CD4-positive, alpha-beta T cell treated with Interferon gamma for 1 hour (primary cell): ENCODE measurements at places on chromosomes 4 and X.

DNA sequence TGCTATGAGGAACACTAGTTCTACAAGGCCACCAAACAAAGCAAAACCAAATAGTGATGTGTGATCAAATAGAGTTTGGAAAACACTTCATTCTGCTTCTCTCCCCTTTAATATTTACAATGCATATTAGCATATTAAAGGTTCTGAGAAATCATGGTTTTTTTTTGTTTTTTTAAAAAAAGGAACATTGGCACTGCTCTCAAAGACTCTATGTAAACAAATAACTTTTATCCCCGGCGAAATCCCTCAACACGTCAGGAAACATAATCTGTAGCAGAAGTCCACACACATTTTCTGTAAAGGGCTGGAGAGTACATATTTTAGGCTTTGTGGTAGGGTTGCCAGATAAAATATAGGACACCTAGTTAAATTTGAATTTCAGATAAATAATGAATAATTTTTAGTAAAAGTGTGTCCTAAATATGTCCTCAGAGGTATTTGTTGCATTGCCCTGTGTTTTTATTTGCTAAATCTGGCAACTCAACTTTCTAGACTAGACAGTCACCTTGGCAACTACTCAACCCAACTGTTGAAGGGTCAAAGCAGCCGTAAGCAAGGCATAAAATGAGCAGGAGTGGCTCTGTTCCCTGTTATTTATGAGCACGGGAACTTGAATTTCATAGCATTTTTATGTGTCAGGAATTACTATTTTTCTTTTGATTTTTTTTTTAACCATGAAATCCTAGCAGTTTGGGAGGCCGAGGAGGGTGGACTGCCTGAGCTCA is 8.6 kb downstream of the SPATA4 start:
- no peak for DNase-seq

- no peak for DNase-seq
Measured at GRCh38 chrX:137067147-137067546, 33.4 kb upstream of the GPR101 start.

- no peak for DNase-seq
Measured at GRCh38 chr4:113563691-113564378, 197.7 kb downstream of the CAMK2D start.

DNA sequence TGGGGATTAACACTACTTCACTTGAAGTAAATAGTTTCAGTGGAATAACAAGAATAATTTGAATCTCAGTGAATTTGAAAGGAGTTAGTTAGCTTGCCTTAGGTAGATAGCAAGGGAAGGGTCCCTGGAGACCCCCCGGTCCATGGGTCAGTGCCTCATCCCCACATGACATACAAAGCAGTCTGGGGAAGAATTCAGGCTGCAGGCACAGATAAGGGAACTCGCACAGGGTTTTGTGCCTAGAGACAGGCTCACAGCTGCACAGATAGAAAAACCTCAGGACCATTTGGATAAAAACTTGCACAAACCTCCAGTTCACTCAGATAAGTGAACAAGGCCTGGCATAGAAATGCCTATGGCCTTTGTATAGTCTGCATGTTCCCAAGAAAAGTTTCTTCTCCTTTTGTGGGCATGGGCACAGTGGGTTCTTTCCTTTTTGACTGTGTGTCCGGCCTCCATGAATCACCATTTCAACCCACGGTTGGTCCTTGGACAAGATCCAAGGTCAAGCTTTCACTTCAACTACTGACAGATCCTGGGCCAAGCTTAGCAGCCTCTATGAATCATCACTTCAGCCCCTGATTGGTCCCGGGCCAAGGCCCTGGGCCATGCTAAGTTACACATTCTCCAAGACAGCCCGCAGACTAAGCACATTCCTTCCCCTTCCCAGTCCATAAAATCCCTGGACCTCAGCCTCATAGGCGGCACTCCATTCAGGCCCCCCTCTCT is 108.3 kb upstream of the KLHL4 start:
- DNase-seq, result no peak

DNA sequence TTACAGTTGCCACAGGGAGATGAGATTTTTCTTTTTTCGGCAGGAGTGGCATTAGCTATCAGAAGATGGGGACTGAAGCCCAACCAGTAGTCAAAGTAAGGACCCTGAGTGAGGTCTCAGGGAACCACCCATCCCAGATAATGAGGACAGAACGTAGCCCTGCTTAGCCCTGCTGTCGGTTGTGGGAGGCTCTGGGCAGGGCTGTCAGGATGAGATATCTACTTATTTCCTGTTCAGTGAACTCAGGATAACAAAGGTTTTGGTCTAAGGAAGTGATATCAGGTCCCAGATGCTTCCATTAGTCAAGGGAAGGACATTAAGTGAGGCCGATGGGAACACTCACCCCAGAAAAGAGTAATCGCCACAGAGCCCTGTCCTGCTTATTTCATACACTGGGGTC is 2.3 kb downstream of the MAGEB16 start:
- no peak for DNase-seq

DNA sequence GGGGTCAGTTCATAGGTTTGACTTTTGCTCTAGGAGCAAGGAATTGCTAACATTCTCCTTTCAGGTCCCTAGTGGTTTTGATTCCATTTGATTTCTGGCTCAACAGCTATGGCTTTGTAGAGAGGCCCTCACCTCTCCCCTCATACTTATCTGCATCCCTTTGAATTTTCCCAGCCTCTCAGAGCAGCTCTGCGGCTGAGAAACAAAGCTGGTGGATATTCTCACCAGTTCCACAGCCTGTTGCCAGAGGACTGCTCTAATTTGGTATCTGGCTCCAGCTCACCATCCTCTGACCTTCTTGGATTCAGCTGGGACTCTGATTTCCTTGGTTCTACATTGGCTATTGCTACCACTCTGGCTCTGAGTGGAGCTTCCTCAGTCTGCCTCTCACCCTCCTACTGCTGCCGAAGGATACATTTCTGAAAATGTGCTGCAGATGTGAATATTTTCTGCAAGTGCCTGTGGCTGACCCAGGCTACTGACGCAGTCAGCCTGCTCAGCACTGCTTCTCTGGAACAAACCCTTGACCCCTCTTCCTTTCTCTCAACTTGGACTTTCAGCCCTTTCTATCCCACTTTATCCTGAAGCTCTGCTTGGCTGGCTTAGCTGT is 110.9 kb upstream of the ENPEP start:
- DNase-seq, result no peak

- no peak for DNase-seq
Measured at GRCh38 chr4:133618963-133619362, 469.9 kb downstream of the PCDH10 start.

DNA sequence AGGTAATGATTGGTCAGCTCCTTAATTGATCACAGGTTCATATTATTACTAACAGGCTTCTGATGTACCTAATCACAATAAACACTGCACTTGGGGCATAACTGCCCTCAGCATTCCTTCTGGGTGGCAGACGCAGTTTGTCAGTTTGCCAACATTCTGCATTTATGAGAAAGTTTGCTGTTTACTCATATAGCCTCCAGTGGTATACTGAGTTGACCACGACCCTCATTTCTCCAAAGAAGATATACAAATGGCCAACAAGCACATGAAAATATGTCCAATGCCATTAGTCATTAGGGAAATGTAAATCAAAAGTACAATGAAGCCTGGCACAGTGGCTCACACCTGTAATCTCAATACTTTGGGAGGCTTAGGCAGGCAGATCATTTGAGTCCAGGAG is 26.3 kb downstream of the EFHC2 start:
- DNase-seq, result no peak

DNA sequence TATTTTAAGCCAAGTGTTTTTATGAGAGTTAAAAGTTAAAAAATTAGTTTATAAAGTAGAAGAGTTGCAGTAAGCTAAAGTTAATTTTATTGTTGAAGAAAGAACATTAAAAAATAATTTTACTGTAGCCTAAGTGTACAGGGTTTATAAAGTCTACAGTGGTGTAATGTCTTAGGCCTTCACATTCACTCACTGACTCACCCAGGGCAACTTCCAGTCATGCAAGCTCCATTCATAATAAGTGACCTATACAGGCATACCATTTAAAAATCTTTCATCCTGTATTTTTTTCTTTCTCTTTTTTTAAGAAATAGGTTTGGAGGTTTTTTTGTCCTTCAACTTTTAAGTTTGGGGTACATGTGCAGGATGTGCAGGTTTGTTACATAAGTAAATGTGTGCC is 87.9 kb upstream of the NR3C2 start:
- no peak for DNase-seq

- no peak for DNase-seq
Measured at GRCh38 chrX:113202601-113203000, 362.0 kb upstream of the AMOT start.

- no peak for DNase-seq
Measured at GRCh38 chrX:104567506-104567905, 1.5 kb downstream of the IL1RAPL2 start.

GRCh38 chrX:105460376-105460775 is 239.9 kb upstream of the TEX13A start:
- DNase-seq, result no peak

- DNase-seq, result no peak
Measured at GRCh38 chrX:41033299-41033698, 51.9 kb upstream of the USP9X start.

DNA sequence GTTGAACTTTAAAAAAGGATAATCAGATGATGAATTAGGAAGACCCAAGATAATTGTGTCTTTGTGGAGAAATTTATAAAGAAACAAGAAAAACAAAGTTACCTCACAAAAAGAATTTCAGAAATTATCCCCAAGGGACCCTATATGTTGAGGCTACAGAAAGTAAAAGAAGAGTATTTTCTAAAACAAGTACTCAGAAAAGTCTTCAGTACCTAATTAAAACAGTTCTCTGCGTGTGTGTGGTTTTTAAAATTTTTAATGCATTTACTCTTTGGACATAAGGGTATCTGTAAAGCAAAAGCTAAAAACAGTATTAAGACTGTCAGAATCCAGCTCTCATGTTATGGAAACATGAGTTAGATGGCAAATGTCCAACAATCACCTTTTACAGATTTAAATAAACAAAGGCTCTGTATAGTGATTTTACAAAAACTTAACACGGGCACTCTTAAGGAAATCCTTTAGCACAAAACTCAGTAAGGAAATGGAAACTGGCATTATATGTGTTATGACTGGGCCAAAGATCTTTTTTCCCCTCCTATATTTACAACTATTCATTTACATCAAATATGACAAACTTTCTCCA is 187.5 kb downstream of the NSUN7 start:
- no peak for DNase-seq

DNA sequence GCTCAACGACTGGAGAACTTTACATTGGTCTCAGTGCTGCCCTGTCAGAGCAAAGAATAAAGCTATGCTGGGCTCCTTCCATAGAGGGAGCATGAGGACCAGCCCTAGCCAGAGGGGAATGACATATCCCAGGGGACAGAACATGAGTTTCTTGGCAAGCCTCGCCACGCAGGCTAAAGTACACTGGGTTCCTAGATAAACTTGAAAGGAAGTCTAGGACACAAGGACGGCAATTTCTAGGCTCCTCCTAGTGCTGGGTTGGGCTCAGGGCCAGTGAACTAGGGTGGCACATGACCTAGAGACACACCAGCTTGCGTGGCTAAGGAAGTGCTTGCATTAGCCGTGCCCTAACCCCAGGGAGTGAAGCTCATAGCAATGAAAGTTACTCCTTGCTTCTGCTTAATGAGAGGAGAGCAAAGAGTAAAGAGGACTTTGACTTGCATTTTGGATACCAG is 141.0 kb downstream of the MAB21L2 start:
- no peak for DNase-seq

GRCh38 chrX:150889131-150889530 is 9.3 kb downstream of the CD99L2 start:
- DNase-seq, result no peak
